ENCODE measurements at places on chromosomes 1 and 21. TPM values are rescaled to one million over a fixed set of nuclear protein-coding genes. Genes with fewer than 3 reads are reported as not detected.

Gene LCA5L
- 1.8 TPM for total RNA-seq

Gene EPHA2
- total RNA-seq, result 28.3 TPM

Gene TAS1R1
- total RNA-seq, result not detected

Gene SORT1
- total RNA-seq, result 110 TPM

Gene ADAM30
- not detected for total RNA-seq

Gene UQCRHL
- total RNA-seq, result 3.5 TPM

GRCh38 chr1:81682490-81682889, 118.2 kb upstream of the ADGRL2 start:
- no peaks in the 10 kb centered on the region for H3K27me3 ChIP-seq
- H3K36me3 ChIP-seq, result peaks cover 6% of the 10 kb centered on the region
- no peak for DNase-seq
- H3K27ac ChIP-seq, result peak overlapping the region; percentile 56

GRCh38 chr21:38170283-38170682, 86.5 kb upstream of the KCNJ15 start:
- H3K36me3 ChIP-seq, result peaks cover 3% of the 10 kb centered on the region
- H3K27me3 ChIP-seq, result peaks cover 5% of the 10 kb centered on the region
- peaks cover 28% of the 10 kb centered on the region for H3K4me1 ChIP-seq

- no peak overlapping the region for H3K27ac ChIP-seq
- H3K4me1 ChIP-seq, result peaks cover 1% of the 10 kb centered on the region
- no peaks in the 10 kb centered on the region for H3K36me3 ChIP-seq
These were observed 2.5 kb downstream of the WNT9A start for GRCh38 chr1:227944931-227945890.

- H3K27me3 ChIP-seq, result no peaks in the 10 kb centered on the region
- H3K4me3 ChIP-seq, result no peak overlapping the region
- peaks cover 53% of the 10 kb centered on the region for H3K4me1 ChIP-seq
- no peaks in the 10 kb centered on the region for H3K36me3 ChIP-seq
- no peak for DNase-seq
These were observed 45.3 kb upstream of the MAN1A2 start for GRCh38 chr1:117321680-117322609.

DNA sequence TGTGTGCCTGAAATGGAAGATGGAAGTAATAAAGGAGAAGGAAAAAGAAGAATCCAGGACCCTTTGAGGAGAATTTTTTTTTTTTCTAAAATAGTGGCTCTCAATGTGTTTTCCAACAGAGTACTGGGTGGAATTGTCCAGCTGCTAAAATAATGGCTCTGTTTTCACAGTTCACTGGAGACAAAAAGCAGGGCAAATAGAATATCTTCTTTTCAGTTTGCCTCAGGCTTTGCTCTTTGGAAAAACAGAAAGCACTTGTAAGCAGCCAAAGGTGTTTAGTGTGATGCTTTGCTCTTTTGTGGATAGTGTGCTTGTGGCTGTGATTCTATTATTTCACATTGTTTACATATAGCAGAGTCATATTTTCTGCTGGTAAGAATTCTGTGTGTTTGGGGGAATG, 77.4 kb upstream of the MROH9 start:
- no peaks in the 10 kb centered on the region for H3K36me3 ChIP-seq
- no peak overlapping the region for H3K4me3 ChIP-seq
- no peak for DNase-seq
- H3K4me1 ChIP-seq, result no peaks in the 10 kb centered on the region

GRCh38 chr1:37677143-37677439, 15.2 kb upstream of the CDCA8 start:
- H3K36me3 ChIP-seq, result peaks cover 4% of the 10 kb centered on the region
- no peak overlapping the region for H3K27ac ChIP-seq
- H3K4me3 ChIP-seq, result no peak overlapping the region
- peaks cover 31% of the 10 kb centered on the region for H3K27me3 ChIP-seq
- DNase-seq, result no peak

GRCh38 chr1:175808573-175808972, 65.2 kb upstream of the TNR start:
- H3K27ac ChIP-seq, result no peak overlapping the region
- H3K4me3 ChIP-seq, result no peak overlapping the region
- H3K27me3 ChIP-seq, result peaks cover 13% of the 10 kb centered on the region

DNA sequence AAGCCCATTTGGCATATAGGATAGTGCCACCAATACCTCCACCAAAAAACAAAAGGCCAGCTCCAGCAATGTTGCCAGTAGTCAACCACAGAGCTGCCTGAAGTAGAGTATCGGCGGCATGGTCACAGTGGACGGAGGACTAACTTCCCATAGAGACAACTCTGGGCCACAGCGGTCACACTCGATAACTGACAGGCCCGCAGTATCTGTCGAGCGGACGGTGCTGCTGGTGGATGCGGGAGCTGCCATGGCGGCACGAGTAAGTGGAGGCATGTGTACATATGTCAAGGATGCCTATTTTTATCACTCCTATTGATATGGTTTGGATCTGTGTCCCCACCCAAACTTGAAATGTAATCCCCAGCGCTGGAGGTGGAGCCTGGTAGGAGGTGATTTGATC, 4.1 kb downstream of the KRTAP12-1 start:
- peaks cover 37% of the 10 kb centered on the region for H3K27me3 ChIP-seq
- peaks cover under 1% of the 10 kb centered on the region for H3K36me3 ChIP-seq
- H3K4me1 ChIP-seq, result no peaks in the 10 kb centered on the region
- H3K4me3 ChIP-seq, result no peak overlapping the region
- no peak overlapping the region for H3K27ac ChIP-seq
- no peak for DNase-seq

- DNase-seq, result no peak
- no peak overlapping the region for H3K4me3 ChIP-seq
- peaks cover 6% of the 10 kb centered on the region for H3K36me3 ChIP-seq
- H3K27me3 ChIP-seq, result no peaks in the 10 kb centered on the region
These were observed 41.4 kb downstream of the ZMYM1 start for GRCh38 chr1:35120458-35121133.

DNA sequence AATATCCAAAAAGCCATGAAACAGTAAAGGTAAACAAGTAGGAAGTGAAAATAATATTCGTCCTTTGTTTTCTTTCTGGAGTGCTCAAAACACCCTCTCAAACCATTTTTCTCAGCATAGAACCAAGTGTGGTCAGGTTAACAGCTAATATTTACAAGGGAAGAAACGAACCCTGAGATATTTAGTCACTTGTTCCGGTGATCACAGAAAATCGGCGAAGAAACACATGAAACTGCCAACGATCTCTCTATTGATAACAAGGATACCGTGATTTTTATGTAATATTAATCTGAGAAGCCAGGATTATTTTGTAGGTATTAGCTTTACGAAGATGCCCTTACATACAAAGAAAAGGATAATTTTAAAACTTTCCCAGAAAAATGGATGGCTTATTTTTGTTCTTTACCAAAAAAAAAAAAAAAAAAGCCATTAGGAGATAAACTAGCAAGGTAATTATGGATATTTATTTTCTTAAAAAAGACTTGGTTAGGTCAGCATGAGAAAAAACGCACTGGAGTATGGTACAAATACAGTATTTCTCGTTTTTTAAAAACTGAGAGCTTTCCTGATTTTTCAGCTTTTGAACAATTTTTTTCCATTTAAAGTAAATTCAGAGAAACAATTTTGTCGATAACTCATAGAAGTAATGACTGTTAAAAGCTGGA, 107.3 kb upstream of the HNRNPU start:
- H3K4me3 ChIP-seq, result peak overlapping the region; percentile 91
- H3K36me3 ChIP-seq, result peaks cover 4% of the 10 kb centered on the region
- peak overlapping the region; percentile 100 for H3K27ac ChIP-seq
- H3K27me3 ChIP-seq, result no peaks in the 10 kb centered on the region
- DNase-seq, result no peak
- H3K4me1 ChIP-seq, result peaks cover 21% of the 10 kb centered on the region

DNA sequence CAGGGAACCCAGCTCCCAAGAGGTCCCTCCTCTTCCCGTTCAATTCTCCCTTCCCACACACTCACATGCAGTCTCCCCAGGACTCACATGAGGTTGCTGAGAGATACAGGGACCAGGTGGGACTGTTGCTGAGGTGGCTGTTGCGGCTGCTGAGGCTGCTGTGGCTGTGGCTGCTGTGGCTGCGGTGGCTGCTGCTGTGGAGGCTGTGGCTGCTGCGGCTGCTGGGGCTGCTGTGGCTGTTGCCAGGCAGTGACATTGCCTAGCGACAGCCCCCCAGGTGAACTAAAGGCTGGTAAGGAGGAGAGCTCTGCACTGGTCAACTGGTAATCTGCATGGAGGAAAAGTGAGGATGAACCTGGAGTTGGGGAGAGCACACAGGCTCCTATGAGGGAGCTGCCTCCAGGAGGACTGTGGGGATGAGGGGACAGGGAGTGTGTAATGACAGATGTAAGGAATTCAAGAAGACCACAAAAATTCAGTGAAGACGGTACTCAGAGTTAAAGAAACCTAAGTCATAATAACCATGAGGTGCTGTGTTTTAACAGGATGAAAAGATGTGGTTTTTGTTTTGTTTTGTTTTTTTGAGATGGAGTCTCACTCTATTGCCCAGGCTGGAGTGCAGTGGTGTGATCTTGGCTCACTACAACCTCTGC, 31.8 kb downstream of the MEF2D start:
- peaks cover 19% of the 10 kb centered on the region for H3K36me3 ChIP-seq
- no peak for DNase-seq
- H3K27ac ChIP-seq, result no peak overlapping the region
- no peaks in the 10 kb centered on the region for H3K27me3 ChIP-seq

DNA sequence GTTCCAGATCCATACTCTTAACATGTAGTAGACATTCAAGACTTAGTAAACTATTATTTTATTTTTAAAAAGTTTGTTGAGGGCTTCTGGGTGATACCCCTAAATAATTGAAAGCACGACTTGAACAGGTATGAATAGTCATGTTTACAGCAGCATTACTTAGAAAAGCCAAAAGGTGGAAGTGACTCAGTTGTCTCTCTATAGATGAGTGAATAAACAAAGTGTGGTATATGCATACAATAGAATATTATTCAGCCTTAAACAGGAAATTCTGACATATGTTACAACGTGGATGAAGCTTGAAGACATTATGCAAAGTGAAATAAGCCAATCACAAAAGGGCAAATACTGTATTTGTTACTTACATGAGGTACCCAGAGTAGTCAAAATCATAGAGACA, 26.5 kb downstream of the TSNAX start:
- H3K27me3 ChIP-seq, result no peaks in the 10 kb centered on the region
- DNase-seq, result no peak
- H3K4me1 ChIP-seq, result no peaks in the 10 kb centered on the region

DNA sequence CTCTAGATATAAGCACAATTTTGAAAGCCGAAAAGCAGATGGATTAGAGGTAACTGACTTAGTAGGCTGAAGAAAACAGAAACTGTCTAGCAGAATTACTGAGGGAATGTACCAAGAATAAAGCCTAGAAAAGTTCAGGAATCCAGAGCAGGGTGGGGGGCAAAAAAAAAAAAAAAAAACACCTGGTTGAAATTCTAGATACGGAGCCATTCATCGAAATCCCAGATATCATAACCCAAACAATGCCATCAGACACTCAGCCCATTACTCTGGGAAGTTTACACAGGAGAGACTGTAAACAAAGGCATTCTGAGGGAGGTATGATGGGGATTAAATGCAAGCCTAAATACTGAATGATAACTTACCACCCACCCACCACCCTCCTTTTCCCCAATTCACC, 45.6 kb downstream of the ENAH start:
- H3K27me3 ChIP-seq, result no peaks in the 10 kb centered on the region
- no peak for DNase-seq
- peaks cover 6% of the 10 kb centered on the region for H3K36me3 ChIP-seq
- H3K4me3 ChIP-seq, result no peak overlapping the region
